ENCODE measurements at places on chromosomes 4 and X. TPM values are rescaled to one million over a fixed set of nuclear protein-coding genes. Genes with fewer than 3 reads are reported as not detected.
A peak's percentile ranks its signal among the peaks of the same experiment; 100 is the strongest.

FHL1 gene
- total RNA-seq: 24.8 TPM

SLC9B1 gene
- 0.39 TPM for total RNA-seq

PDGFC gene
- total RNA-seq: 14.3 TPM

KLKB1 gene
- total RNA-seq: 1.2 TPM

F11 gene
- 0.45 TPM for total RNA-seq

- no peak for DNase-seq
Observed at GRCh38 chrX:73977542-73978169, 326.3 kb upstream of the ZCCHC13 start.

GRCh38 chrX:48833542-48834138, 1.8 kb downstream of the PCSK1N start:
- DNase-seq: no peak

- DNase-seq: no peak
Observed at GRCh38 chrX:19225909-19226308, 103.6 kb upstream of the ADGRG2 start.

DNA sequence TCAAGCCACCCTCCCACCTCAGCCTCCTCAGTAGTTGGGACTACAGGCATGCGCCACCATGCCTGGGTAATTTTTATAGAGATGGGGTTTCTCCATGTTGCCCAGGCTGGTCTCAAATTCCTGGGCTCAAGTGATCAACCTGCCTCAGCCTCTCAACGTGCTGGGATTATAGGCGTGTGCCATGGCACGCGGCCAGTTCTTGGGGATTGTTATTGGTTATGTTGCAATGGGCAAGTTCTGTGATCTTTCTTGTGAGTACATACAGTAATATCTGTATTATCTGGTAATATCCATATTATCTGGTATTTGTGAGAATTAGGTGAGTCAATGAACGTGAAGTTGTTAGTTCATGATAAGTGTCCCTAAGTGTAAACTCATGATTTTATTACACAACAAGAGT, 90.3 kb upstream of the TBL1X start:
- peak; percentile 60 for DNase-seq

GRCh38 chr4:125891597-125892258, 577.0 kb downstream of the FAT4 start:
- no peak for DNase-seq

GRCh38 chrX:30613721-30614120, 36.2 kb upstream of the TASL start:
- DNase-seq: no peak

GRCh38 chr4:17323554-17324385, 188.1 kb downstream of the QDPR start:
- DNase-seq: no peak

- DNase-seq: no peak
Observed at GRCh38 chr4:48665555-48666186, 114.4 kb downstream of the FRYL start.

DNA sequence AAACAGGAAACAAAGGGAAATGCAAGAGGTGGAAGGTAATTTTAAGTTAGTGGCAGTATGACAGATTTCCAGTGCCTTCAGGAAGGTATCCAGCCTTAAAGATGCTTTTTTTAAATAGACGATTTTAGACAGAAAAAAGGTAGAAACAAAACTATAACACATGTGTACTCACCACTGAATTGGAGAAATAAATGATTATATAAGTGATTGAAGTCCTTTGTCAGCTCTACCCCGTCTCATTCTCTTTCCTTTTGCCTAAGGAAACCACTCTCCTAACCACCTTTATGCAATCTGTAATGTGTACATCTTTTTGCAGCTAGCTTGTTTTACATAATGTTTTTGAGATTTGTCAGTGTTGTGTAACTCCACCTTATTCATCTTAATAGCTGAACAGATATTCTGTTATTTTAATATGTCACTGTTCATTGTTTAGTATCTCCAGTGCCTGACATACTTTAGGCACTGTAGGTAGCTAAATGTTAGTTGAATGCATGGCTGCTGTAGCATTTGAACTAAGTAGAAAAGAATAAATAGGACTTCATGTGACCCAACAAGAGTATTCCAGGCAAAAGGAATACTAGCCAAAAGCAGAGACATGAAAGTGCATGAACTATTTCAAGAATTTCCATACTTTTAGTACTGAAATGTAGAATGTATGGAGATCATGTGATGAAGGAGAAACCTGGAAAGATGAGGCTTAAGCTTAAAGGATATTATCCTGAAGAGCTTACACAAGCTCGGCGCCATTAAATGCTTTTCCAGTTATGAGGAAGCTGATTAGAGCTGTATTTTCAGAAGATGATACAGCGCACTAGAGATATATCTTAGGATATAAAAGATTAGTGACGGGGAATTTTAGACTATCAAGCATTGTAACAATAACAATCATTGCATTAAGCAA, 865 bp downstream of the FAM200B start:
- no peak for DNase-seq
